ENCODE measurements at places on chromosomes 7 and 10.

DNA sequence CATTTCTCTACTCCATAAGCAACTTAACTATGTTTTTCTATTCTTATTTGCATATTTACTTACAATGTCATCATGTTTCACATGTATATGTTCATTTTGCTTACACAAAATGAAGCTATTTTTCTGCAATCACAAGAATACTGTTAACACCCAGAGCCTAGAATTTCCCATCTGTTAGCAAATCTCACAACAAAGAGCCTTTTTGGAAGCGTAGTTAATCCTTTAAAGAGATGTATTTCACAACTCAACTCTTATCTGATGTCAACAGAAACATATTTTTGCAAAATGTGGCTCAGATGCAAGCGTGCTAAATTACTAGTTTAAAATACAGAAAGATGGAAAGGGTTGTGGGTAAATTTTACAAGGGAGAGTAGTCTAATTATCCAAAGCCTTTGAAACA is 110.6 kb upstream of the COL1A2 start:
- no peak for DNase-seq

GRCh38 chr7:23026164-23026563 is 12.2 kb upstream of the HYCC1 start:
- no peak for DNase-seq

- DNase-seq, result no peak
Measured at GRCh38 chr10:86160890-86161585, 205.6 kb downstream of the GRID1 start.

DNA sequence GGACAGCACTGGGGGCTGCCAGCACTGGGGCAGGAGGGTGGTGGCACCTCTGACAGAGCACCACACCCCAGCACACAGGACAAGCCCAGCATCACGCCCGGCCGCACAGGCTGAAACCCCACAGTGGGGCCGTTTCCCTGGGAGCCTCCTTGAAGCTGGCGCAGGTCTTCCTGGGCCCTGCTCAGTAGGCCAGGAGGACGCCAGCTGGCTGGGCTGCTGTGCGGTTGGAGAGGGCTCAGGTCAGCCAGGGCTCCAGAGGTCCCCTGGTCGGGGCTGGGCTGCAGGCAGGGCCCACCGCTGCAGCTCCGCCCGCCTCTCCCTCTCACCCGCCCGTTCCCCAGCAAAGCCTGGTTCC is 137.3 kb downstream of the TCERG1L start:
- no peak for DNase-seq

- no peak for DNase-seq
Measured at GRCh38 chr10:24716295-24716694, 7.4 kb downstream of the ARHGAP21 start.

DNA sequence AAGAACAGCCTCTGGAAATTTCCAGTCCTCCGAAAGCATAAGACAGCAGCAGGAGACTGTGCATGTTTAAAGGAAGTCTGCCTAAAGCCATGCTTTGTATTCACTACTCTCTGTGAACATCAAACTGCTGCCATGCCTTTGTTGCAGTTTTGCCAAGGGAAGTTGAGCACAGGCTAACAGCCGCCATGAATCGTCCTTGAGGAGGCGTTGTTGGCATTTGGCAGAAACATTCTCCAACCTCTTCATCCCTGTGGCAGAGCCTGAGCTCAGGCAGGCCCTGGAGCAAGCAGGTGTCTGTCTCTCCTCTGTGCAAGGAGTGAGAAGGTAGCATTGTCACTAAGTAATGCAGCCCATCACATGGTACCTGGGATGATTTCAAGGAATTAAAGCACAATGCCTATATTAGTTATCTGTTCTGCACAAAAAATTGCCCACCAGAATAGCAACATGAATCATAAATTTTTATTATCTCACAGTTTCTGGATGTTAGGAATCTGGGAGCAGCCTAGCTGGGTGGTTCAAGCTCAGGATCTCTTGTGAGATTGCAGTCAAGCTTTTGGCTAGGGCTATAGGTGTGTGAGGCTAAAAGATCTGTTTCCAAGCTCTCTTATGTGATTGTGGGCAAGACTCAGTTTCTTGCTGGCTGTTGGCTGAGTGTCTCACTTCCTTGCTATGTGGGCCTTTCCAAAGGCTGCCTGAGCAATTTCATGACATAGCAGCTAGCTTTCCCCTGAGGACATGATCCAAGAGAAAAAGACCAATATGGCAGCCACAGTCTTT is 46.5 kb upstream of the KIAA1217 start:
- DNase-seq, result no peak

DNA sequence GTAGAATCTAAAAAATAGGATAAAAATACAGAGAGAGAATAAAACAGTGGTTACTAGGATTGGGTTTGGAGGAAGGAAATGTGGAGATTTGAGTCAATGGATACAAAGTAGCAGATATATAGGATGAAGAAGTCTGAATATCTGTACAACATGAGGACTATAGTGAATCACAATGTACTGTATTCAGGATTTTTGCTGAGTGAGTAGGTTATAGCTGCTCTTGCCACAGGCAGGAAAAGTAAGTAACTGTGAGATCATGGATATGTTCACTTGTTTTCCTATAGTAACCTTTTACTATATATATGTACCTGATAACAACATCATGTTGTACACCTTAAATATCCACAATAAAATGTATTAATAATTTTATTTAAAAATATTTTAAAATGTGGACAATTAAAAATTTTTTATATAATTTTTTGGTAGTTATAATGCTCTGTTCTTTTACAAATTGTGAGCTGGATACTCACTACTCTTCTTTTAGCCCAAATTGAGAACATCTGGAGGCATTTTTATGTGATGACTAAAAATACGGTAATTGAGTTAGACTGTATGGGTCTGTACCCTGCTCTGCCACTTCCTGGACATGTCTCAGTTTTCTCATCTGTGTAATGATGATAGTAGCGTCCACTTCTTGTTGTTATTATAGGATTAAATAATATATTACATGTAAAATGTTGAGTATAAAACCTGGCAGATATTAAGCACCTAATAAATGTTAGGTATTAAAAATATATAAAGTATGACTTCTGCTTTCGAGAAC is 439.1 kb downstream of the AUTS2 start:
- no peak for DNase-seq

GRCh38 chr7:137999496-138000080 is 2.3 kb downstream of the CREB3L2 start:
- no peak for DNase-seq

- DNase-seq, result no peak
Measured at GRCh38 chr10:125262409-125262808, 102.0 kb upstream of the CTBP2 start.

DNA sequence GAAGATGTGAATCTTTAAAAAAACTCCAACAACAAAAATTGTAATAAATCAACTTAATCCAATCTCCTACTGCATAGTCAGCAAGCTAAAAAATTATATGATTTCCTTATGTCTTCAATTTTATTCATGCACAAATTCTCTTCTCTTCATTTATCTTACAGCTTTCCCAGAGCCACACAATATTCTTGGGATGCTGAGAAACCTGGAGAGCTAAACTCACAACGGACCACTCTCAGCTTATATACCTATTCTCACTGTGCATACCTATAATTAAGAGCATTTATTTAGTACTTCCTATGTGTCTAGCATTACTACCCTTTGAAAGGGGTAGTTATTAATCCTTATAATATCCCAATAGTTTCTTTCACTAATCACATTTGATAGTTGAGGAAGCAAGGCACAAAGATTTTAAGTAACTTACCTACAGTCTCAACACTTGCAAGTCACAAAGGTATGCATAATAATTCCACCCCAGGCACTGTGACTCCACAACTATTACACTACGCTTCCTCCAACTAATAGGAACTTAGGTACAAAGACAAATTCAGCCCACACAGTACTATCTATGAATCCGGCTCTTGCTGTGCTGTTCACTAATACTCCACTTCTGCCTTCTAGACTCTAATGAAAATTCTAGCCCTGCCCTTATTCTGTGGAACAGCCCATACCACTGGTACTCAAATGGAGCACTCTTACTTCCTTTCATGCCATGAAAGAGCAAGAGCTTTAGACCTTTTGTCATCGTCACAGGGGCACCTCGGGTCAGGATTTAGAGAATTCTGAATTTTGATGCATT is 5.1 kb downstream of the CCDC71L start:
- no peak for DNase-seq

GRCh38 chr7:38280000-38280399 is 6.6 kb upstream of the TARP start:
- DNase-seq, result no peak

- no peak for DNase-seq
Measured at GRCh38 chr7:44853391-44853790, 5.5 kb upstream of the H2AZ2 start.

DNA sequence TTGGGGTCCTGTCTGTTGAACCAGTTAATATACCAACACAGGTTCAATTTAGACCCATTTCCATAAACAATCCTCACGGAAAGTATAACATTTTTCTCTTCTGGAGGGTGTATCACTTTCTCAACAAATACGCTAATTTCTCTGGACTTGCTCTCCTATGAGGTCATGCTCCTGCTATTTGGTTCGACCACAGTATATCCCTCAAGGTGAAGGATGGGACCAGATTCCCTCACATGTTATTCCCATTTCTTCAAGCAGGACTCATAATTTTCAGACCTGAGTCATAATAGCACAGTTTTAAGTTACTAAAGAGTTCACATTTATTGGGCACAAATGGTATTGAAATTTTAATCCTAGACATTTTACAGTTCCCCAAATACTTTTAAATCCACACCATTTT is 57.2 kb downstream of the ADAM12 start:
- DNase-seq, result no peak

DNA sequence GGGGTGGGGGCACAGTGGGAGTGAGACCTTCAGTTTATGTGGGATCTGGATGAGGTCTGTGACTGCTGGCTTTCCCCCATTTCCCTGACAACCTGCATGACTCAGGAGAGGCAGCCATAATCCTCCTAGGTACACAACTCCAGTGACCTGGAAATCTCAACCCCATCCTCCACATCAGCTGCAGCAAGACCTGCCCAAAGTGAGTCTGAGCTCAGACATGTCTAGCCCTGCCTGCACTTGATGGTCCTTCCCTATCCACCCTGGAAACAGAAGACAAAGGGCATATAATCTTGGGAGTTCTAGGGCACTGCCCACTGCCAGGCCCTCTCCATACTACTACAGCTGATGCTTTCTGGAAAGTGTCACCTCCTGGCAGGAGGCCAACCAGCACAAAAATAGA is 75.6 kb downstream of the GRM8 start:
- no peak for DNase-seq

- peak; percentile 16 for DNase-seq
Measured at GRCh38 chr10:133159950-133160825, at the start of gene KNDC1. Gene KNDC1 (plus strand): TSS chr10:133160219. CDS start chr10:133160468, 249 bp downstream.

- no peak for DNase-seq
Measured at GRCh38 chr7:67306331-67306730, 309.7 kb downstream of the TYW1 start.

DNA sequence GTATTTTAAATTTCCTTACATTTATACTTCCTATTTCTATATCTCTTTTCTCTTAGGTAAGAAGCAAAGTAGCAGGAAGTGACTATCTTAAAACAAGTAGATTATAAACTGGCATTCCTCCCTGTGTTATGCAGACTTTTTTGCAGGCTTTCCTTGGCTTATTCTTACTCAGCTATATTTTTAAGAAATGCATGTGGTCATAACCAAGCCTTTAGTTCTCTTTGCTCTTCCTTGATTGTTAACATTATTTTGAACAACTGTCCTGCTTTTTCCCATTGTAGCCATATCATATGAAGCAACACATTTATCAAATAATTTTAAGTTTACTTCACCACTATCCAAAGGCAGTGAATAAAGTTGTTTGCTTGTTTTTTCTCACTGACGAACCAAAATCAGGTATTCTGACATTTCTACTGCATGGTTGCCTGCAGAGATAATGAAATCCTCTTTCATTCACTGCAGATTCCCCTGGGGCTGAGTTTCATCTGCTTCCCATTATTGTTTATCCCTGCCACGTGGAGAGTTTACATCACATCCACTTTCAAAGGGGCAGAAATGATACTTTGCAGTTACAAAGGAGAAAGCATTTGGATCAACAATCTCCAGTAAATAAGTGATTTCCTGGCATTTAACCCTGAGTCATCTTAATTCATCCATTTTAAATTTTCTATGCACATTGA is 389.9 kb upstream of the SEMA3C start:
- DNase-seq, result no peak

DNA sequence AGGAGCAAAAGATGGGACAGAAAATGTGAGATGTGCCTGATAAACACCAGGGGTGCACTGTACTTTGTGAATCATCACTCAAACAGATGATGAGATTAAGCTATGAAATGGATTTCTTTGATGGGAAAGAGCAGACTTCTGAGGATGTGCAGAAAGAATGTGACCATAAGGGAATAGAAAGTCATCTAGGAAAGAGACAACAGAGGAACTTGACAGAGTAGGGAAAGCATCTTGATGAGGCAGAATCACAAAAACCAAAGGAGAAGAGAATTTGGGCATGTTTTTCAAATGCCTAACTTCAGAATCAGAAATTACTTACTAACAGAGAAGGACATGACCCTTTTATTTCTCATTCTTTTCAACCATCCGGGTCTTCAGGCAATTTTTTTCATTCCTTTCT is 82.4 kb upstream of the LRRTM3 start:
- no peak for DNase-seq

DNA sequence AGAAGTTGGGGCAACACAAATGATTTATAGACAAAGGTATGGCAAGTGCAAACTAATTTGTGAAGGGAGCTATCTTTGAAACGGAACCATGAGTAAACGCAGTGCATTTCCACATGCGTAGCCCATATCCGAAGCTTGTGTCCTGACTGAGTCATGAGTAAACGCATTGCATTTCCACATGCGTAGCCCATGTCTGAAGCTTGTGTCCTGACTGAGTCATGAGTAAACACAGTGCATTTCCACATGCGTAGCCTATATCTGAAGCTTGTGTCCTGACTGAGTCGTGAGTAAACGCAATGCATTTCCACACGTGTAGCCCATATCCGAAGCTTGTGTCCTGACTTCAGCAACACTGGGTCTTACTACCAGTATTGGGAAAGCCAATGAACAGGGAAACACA is 95.0 kb downstream of the CELF2 start:
- DNase-seq, result no peak

- no peak for DNase-seq
Measured at GRCh38 chr7:5599543-5600200, 176.0 kb upstream of the TNRC18 start.

GRCh38 chr7:131649879-131650278 is 93.5 kb upstream of the PODXL start:
- DNase-seq, result no peak

DNA sequence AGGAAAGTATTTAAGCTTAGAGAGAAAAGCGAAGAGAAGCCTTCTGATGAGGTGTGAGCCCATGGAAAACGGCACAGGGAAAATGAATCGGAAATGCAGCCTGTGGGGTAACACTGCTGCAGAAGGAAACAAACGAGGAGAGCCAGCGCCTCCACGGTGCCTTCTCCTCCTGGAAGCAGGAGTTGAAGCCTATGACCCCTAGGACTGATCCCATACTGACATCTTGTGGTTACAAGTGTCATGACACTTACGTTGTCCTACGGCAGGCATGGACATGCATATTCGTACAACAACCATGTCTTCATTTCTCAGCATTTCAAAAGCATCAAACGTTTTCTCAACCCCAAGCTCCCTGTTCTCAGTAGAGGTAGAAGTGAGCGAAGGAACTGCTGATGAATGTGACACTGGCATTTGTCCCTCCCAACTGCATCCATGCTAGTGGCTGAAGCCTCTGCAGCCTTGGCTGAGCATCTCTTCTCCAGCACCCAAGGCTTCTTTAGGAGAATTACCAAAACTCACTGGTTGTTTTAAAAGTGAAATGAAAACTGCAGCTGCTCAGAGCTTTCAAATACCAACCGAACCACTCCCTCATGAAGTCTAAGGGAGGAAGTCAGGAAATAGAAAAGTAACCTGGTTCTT is 160.2 kb downstream of the JAZF1 start:
- peak; percentile 74 for DNase-seq

GRCh38 chr7:11690395-11690794 is 141.6 kb downstream of the THSD7A start:
- no peak for DNase-seq

GRCh38 chr7:155984609-155985405 is 172.5 kb upstream of the SHH start:
- no peak for DNase-seq

All from hematopoietic multipotent progenitor cell (in vitro differentiated cells).